GM03348 (cell line): ENCODE measurements at places on chromosomes 5 and 9.

GRCh38 chr5:135222771-135223170 is 176.3 kb downstream of the MACROH2A1 start:
- no peak for DNase-seq

GRCh38 chr5:169071-169727 is 22.1 kb upstream of the LRRC14B start:
- no peak for DNase-seq

DNA sequence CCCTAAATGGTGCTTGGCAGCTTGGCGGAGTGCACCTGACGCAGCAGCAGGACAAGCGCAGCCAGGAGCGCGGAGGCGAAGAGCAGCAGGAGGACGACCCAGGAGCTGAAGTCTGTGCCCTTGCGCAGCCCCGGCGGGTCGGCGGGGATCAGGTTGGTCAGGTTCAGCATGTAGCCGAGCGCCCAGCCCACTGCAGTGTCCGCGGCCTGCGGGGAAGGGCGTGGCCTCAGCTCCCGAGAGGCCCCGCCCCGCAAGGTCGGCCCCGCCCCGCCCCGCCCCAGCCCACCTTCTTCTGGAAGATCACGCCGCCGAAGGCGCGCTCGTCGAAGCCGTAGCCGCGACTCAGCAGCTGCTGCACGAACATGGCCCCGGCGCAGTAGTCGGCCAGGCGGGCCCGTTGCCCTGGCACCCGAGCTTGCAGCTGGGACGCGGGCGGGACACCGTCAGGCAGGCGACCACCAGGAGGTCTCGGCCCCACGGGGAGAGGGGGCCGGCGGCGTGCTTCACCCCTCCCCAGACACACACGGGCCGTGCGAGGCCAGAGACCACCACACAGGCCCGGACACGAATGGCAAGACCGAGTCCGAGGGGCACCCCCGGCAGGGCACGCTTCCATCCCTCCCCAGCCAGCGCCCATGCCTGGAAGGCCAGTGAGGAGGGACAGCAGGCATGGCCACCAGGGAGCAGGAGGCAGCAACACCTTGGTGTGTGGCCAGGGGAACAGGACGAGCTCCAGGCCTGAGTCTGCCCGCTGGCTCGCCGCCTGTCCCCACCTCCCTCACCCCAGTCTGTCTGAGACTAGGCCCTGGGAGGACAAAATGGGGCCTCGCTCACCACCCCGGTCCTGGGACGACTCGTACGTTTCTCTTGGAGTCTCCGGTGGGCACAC is 2.9 kb upstream of the NPDC1 start:
- no peak for DNase-seq

DNA sequence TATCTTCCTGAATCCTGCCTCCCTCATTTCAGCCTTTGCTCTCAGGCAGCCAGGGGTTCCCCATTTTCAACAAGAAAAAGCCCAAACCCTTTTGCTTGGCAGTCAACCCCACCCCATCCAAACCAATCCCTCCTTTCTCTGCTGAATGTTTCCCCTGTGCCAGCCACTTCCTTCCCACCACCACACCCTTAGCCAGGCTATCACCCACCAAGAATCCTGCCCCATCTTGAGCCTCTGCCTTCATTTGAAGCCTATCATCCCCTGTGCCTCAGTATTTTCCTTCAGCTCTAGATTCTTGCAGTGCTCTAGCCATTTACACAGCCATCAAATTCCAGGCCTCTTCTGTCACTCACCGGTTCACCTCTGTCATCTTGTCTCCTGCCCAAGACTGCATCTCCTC is 15.3 kb upstream of the FIBCD1 start:
- no peak for DNase-seq
